ENCODE measurements at places on chromosomes 2 and 18.

- no peak for DNase-seq
These were observed 239.3 kb upstream of the MYT1L start for GRCh38 chr2:2570360-2570759.

DNA sequence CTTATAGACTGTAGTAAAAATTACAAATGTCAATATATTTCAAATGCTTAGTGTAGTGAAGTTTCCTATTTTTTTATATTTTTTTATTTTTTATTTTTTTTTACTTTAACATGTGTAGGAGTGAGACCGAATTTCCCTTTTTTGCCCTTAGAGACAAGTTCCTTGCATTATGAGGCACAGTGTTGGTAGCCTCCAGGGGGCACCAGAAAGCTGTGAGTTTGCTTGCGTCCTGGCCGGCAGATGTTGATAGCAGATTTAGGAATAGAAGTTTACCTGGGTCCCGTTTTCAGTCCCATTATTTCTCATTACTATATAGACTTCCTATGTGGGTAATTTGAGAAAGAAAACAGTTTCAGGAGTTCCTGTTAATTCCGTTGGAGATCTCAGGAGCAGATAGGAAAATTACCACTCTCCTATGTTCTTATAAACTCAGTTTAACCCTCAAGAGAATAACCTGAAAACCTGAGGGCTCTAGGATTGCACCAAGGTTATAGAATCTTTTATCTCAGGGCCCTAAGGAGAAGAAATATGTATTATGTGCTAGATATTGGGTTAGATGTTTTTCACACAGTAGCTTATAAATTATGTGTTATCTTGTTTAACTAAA lies 157.5 kb upstream of the SESTD1 start:
- DNase-seq, result peak; percentile 52

- no peak for DNase-seq
These were observed 40.3 kb downstream of the PDIA6 start for GRCh38 chr2:10772201-10772867.

GRCh38 chr18:65235966-65236624 lies 514.7 kb upstream of the CDH7 start:
- peak; percentile 42 for DNase-seq

DNA sequence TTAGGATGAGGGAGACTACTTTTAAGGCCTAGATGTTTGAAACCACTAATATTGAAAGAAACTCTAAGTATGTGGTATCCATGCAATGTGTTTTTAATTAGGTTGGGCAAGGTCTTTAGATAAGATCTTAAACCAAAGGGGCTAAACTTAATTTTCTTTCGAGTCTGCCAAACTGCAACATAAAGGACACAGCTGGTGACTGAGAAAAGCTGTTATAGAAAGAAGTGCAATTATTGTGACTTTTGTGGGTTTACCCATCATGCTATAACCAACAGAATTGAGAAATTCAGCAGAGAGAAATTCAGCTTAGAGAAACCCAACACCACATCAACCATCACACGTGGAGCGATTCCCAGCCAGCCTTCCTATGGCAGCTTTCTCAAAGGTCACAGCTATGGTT lies 119.5 kb upstream of the LMAN1 start:
- no peak for DNase-seq

DNA sequence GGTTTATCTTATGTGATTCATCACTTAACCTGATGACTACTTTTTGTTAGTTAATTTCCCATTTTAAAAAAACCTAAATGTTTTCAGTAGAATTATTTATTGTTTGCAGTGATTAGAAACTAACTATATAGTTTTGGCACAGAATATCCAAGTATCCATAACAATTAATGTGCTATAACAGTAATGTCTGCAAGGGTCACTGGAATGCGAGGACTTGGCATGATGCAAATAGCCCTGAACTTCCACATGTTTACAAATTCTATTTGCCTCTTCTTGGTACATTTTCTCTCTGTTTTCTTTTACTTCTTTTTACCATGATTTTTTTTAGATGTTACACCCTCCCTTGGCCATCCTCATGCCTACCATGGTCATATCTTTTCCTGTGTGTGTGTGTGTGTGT lies 49.3 kb upstream of the GALNT3 start:
- DNase-seq, result peak; percentile 95

DNA sequence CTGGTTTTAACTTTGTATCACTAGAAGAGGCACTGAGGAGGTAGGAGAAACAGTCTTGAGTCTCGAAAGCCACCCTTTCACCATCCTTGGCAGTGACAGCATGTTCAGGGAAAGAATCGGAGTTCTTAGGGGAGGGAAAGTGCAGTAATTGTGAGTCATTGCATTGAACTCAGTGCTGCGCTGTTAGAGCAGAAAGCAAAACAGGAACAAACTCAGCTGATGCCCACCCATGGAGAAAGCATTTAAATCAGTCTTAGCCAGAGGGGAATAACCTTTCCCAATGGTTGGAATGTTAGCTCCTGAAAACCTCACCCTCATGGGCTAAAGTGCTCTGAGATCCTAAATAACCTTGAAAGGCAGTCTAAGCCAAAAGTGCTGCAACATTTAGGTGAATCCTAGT lies 845.6 kb upstream of the CNTNAP5 start:
- DNase-seq, result no peak

DNA sequence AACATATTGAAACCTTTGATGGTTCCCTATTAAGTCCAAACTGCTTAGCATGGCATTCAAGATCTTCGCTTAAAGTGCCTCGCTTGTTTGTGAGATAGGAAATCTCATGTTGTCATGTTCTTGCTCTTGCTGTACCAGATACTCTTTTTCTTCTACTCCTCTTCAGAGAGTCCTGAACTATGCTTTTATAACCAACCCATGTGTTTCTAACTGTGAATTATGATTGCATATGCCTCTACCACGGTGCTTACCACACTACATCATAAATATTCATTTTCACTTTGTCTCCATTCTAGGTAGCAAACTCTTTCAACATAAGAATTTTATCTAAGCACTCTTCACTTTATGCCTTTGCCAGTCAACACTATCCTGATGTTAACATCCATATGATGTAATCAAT lies 23.6 kb downstream of the STAT4 start:
- DNase-seq, result no peak

GRCh38 chr2:55879976-55880375 lies 43.6 kb downstream of the EFEMP1 start:
- no peak for DNase-seq

Measured in NCI-H1105 treated with DMSO at 0.1 percent for 48 hours (cell line).